Fibroblast of skin of left quadriceps (primary cell): ENCODE measurements at places on chromosomes 2 and 18.

GRCh38 chr18:44564922-44565321 lies 115.8 kb upstream of the SETBP1 start:
- no peak for DNase-seq

DNA sequence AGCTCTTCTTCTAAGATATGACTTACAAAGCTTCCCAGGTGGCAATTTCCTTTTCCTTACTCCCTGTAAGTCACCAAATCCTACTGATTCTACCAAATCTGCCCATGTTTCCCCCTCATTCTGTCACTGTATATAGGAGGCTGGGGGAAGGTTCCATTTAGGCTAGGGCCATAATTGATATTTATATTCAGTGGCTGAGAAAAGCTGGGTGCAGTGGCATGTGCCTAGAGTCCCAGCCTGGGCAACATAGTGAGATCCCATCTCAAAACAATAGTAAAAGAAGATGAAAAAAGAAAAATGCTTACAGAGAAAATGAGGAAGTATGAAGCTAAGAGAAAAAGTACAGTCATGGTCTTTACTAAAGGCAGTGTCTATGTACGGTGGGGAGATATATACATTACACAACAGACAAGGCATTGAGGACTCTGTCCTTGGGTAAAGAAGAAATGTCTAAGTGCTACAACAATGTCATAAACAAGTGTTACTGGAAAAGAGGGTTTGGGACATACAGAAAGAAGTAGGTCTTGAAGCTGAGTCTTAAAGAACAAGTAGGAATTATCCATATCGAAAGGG lies 4.8 kb downstream of the CWC22 start:
- DNase-seq: no peak

DNA sequence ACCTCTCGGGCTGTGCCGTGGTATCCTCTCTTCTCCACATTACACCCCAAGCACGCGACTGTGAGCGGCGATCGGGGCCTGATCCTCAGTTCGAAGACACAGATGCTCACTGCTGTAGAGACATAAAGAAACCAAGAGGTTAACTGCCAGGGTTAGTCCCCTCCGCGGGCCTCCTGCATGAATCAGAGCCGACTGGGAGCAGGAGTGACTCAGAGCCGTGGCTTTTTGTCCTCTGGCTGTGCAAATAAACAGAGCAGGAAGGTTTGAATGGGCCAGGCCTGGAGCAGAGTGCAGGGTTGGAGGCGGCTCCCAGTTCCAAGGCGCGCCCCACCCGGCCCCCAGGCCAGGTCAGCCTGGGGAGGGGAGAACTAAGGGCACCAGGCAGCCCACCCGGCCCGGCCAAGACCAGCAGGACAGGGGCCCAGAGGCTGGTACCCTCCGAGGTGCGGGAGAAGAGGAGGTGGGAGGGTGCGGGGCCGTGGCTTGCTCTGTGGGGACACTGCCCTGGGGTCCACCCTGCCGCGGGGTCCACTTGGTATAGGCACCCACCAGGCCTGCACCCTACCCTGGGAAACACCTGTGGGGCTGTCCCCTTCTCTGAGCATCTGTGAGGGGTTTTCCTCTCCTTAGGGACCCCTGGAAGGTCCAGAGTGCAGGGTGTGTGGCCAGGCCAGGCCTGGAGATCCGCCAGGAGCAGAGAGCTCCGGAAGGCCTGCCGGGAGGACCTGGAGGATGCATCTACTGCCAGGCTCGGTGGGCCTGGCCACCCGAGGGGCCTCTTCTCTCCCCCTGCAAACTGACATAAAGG lies 16.5 kb downstream of the TWIST2 start:
- DNase-seq: peak; percentile 98

GRCh38 chr2:53755121-53755520 lies 12.5 kb upstream of the CHAC2 start:
- DNase-seq: no peak

DNA sequence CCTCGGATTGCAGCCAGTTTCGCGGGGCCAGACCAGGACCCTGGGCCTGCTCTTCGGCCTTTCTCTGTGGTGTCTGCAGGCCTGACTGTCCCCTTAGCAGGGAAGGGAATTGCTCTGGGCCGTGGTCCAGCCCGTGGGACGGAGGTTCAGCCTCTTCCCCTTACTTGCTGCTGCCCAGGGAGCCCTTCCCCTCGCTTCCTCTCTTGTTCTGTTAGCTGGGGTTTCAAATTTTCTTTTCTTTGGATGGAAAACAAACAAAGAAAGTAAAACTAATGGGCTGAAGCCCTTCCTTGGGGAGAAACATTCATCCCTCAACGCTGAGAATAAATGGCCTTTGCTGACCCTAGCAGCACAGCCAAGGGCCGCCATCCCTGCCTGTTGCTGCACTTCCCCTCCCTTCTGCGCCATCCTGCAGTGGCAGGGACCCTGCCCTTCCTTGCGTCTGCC lies 52.4 kb downstream of the ASAP2 start:
- no peak for DNase-seq

DNA sequence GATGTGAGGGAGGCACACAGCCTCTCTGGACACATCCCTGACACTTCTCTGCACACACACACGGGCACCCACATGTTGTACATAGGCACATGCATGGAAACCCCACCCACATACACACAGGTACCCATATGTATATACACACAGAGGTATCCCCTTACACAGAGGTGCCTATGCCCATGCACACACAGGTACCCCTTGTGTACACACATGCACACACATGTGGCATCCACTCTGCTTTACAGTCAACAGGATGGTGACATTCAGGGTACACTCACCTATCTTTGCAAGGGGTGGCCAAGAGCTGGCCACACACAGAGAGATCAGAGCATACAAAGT lies 59.5 kb downstream of the FAM168B start:
- no peak for DNase-seq

DNA sequence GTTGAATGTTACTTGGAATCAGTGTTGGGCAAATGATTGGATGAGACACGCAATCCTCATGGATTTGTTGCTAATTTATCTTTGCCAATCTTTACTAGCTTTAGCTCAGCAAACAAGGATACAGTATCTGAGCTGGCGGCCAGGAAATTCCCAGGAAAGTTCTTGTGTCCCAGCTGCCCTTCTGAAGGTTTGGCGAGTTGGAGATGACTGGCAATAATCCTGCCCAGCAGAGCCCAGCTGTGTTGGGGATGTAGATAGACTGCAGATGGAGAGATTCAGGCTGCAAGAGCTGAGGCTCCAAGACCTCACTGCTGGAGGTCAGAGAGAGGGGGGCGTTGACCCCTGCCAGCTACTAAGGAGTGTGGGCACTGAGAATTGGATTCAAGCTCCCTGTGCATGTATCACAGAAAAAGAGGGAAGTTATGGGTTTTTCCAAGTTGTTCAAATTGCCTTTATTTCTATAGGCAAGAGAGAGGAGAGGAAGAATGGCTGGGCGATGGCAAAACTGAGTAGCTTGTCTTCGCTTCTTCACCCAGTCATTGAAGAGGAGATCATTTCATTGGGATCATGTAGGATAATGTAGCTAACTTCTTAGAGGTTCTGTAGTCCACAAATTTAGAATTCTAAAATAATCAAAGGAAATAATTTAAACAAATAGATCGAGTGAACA lies 506.8 kb upstream of the LRATD1 start:
- no peak for DNase-seq

DNA sequence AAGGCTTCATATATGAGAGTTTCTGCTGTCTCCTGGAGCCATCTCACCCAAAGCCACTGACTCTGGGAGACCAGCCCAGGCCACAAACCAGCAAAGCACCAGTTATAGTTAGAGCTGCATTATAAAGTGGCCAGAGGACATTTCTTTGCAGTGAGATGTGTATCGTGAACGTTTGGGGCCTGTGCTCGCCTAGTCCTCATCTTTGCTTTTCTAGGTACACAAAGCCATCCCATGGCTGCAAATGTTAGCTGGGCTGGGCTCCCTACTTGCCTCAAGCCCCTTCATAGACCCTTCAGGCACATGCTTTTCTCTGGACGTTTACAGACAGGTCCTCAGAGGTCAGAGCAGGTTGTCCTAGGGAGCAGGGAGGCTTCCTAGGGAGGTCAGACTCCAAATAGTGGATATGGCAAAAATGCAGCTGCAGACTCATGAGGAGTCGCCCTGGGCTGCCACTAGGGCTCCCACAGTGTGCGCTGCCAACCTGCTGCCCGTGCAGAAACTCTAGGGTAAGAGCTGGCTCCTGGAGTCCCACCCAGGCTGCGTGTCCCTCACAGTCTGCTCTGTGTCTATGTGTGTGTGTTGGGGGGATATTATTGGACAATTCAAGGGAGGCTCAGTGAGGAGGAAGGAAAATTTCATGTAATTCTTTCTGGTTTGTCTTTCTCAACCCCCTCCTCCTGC lies 141.0 kb downstream of the RPIA start:
- DNase-seq: no peak

DNA sequence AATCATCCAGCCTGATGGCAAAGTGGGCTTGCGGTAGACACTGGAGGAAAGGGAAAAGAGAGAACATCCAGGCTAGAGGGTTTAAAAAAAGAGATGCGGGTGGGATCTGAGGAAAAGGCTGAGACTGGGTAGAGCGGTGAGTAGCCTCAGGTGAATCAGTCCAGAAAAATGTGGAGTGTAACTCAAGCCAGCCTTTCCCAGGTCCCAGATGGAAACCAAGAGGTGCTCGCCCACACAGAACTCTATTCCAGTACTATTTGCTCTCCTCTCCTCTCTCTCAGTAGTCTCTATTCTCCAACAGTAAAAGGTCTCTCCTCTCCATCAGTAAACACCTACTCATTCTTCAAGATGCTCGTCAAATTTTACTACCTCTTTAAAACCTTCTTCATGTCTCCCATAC lies 38.3 kb upstream of the NRP2 start:
- DNase-seq: no peak

DNA sequence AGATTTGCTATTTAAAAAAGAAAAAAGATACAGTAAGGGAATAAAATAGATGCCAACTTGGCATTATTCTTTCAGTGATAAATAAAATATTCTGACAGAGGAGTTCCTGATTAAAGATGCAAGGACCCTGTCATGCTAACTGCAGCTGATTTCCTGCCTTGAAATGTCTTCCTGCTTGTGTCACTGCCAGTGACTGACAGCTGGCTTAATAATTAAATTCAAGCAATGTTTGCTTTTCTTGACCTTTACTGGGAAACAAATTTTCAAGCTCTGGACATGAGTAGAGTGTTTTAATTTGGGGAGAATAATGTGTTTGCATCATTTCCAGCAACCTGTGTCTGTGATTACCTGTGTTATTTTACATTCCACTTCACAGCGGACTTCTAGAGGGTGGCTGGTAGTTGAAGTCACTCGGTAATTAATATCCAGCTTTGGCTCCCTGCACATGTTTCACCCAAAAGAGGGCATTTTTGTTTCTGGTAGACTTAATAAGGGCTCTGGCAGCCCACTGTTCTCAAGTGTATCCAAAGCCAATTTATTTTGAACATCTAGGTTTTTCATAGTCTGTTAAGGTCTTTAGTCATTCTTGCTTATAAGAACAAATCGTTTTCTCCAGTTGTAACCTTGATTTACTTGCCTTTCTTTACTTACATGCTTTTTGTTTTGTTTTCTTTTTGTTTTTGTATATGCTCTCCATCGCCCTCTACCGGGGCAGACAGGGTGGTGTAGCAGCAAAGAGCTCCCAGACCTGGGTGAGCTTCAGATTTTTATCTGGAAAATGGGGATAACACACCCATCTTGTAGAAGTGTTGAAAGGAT lies 48.5 kb upstream of the PROKR1 start:
- peak; percentile 6 for DNase-seq

DNA sequence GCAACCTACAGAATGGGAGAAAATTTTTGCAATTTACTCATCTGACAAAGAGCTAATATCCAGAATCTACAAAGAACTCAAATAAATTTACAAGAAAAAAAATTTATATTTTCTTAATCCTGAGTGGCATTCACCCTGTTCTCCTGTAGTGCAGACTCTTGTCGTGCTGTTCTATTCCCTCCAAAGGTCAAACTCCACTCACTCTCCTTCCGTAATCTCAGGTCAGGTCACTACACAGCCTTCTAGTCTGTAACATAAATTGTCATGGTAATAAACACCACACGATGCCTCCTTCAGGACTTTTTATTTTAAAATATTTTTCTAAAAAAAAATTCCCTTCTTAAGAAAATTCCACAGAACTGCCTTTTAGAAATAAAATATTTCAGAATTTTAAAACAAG lies 417.9 kb upstream of the GCFC2 start:
- no peak for DNase-seq

- DNase-seq: no peak
These were observed 237 bp downstream of the SLC39A6 start for GRCh38 chr18:36128907-36129299.
